Hematopoietic multipotent progenitor cell treated with erythropoietin and hydrocortisone succinate and interleukin-3 and kit ligand, for 6 days (in vitro differentiated cells): ENCODE measurements at places on chromosomes 2 and 18.

DNA sequence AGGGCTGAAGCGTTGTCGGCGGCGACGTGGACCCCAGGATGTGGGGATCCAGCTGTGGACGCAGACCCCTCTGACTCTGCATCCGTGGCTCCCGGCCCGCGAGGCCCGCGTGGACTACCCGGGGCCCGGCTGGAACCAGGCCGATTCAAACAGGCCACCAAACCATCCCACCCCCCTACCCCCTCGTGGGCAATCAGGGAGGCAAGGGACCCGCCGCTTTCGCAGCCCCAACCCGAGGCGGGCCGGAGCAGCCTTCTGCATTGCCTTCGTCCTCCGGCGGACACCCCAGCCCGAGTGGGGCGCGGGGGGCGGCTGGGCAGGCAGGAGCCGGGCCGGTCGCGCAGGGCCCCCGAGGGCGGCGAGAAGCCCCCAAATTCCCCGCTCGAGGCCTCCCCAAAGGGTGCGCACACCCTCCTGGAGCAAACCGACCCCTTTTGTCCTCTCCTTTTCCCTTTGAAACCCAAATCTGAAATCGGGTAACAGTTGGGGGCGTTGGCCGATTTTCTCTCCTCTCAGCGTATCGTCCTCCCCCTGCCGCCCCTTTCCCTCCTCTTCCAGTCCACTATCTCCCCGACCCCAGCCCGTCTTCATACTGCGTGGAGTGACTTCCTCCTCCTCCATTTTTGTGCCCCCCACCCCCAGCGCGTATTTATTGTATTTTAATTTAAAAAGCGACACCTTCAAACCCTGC lies 7.4 kb downstream of the SP9 start:
- DNase-seq: peak; percentile 16

DNA sequence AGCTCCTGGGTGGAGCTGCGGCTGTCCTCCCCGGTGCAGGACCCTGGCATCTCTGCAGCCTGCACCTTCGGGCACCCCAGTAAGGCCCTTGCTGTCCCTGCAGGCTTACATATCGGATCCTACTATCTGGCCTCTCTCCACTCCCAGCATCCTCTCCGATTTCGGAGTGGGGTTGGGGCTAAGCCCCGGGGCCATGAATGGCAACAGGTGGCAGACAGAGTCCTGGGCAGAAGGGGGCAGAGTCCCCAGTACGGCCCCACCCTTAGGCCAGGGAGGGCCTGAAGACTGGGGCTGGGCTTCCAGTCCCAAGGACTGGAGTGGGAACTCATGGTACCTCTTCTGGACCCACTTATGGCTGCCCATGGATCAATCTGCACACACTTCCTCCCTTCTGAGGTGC lies 180.4 kb upstream of the MC4R start:
- DNase-seq: no peak

GRCh38 chr18:32975163-32975436 lies 202.3 kb upstream of the KLHL14 start:
- DNase-seq: no peak

GRCh38 chr2:71736091-71736861 lies 282.9 kb downstream of the DYSF start:
- DNase-seq: no peak

- DNase-seq: no peak
Measured at GRCh38 chr18:35508030-35508429, 10.3 kb upstream of the INO80C start.

DNA sequence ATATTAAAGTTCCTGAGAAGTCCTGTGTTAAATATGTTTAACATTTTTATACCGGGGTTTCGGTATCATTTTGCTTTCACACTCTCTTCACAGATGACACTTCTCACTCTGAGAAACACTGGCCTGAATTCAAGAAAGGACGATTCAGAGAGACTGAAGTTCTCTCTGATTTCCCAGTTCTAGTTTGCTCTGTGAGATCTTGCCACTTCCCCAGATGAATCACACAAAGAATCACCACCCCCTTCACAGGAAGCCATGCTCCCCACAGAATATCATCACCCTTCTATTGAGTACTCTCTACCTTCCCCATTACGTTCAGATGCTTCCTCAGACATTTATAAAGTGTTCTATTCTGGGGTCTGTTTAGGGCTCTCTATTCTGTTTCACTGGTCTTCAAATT lies 16.1 kb upstream of the CD207 start:
- DNase-seq: no peak

- no peak for DNase-seq
Measured at GRCh38 chr2:57848723-57849122, 197.9 kb upstream of the VRK2 start.

GRCh38 chr2:220782609-220783113 lies 789.4 kb downstream of the EPHA4 start:
- no peak for DNase-seq

DNA sequence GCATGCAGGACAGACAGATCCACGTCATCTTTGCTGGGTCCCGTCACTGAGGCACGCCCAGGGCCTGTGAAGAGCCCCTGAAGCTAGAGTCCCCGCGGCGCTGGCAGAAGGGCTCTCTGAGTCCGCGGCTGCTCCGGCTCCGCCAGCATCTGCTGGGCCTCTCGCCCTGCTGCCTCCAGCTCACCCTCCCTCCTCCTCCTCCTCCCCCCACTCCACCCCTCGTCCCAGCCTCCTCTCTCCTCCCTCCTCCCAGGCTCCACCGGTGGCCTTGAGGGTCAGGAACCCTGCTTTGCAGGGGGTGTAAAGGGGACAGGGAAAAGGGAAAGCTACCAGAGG lies at the start of gene TNS1:
Gene TNS1, minus strand, starts transcription at position 151 of the 336 bp plus-strand sequence. Its CDS starts 123 bp downstream, at position 28.
- DNase-seq: no peak

- DNase-seq: no peak
Measured at GRCh38 chr2:58983111-58983510, 742.0 kb upstream of the FANCL start.

DNA sequence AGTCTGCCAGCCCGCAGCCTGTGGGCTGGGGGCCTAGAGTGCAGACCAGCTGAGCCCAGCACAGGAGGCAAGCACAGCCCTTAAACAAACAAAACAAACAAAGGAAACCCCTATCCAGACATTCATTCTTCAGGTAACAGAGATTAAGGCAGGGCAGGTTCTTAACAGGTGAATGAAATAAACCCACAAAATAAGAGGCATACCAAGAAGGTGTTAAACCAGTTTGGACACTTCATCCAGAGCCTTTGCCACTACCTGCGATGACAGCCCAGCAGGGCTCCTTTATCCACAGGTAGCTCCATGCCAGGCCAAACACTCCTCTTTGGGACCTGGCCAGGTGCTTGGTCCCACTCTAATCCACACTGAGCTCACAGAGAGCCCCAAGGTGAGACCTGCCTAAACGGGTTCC lies 209.7 kb upstream of the SIX2 start:
- no peak for DNase-seq

DNA sequence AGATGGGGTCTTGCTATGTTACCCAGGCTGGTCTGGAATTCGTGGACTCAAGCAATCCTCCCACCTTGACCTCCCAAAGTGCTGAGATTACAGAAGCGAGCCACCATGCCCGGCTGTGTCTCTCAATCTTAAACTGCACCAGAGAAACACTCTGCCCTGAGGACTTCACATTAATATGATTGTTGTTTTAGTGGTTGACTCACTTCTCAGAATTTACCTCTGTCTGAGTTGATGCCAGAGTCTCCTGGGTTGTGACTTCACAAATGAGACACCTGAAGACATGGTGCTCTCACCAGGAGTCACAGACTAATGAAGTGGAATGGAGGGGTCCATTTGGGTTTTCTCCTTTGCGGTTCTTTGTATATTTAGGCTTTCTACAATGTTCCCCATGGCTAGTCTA lies 61.0 kb upstream of the TGIF1 start:
- no peak for DNase-seq

- DNase-seq: no peak
Measured at GRCh38 chr2:160751021-160751420, 257.4 kb upstream of the RBMS1 start.

GRCh38 chr2:200042102-200042735 lies 86.8 kb downstream of the MAIP1 start:
- peak; percentile 1 for DNase-seq

DNA sequence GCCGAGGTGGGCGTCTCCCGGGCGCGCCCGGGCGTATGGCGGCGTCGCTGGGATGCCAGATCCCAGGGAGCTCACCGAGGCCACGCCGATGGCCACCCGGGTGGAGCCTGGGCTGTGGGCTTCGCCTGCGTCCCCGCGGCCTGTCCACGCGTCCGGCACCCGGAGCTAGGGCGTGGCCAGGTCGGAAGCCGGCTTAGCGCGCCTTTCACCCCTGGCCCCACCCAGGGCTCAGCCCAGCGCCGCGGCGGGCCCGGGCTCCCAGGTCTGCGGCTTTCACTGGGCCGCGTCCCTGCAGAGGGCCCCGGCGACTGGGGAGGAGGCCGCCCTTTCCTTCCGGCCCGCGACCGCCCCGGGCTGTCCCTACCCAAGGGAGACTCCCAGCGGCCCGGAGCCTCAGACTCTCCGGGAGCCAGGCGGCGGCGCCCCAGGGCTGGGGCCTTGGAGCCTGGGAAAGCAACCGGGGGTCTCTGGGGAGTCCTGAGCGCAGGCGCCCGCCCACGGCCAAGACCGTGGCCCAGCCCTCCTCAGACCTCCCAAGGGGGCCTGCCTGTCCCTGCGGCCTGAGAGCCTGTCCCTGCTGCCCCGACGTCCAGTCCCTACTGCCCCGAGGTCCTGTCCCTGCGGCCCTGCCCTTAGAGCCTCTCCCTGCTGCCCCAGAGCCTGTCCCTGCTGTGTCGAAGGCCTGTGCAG lies 36.3 kb upstream of the ITM2C start:
- DNase-seq: peak; percentile 32

GRCh38 chr2:127479219-127479825 lies 47.0 kb downstream of the IWS1 start:
- DNase-seq: peak; percentile 86

DNA sequence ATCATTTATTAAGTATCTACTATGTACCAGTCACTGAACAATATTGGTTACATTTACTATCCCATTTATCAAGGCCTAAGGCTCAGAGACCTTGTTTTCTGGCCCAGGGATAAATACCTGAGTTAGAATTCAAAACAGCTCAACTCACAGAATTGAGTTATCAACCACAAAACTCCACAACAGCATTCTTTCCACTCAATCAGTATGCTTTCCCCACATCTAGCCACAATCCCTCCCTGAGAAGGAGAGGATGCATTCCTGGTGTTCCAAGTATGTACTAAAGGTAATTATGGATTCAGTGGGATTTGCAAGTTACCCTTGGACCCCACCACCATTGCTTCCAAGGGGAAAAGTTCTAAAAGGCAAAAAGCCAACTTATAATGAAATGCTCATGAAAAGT lies 104.2 kb upstream of the PID1 start:
- DNase-seq: no peak

- no peak for DNase-seq
Measured at GRCh38 chr2:239956818-239957261, 68.3 kb downstream of the NDUFA10 start.
